ENCODE measurements at places on chromosomes 3 and 15. TPM values are rescaled to one million over a fixed set of nuclear protein-coding genes. Genes with fewer than 3 reads are reported as not detected.

DNA sequence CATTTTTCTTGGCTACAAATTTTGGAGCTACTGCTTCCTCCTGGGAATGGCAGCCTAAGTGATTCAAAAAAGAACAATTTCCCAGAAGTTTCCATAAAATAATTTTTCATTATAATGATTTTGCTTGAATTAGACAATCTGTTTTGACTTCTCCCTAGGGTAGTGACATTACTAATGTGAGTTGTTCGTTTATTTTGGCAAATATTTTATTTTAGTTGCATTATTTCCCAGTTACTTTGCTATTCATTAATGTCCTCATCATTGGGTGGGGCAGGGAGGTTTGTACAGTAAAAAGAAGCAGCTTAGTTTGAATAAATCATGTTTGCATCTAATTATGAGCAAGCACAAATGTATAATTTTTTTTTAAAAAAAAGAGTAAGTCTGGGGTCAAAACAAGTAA lies 686.6 kb downstream of the ROBO2 start:
- DNase-seq = no peak

SLC24A5 gene
- not detected for total RNA-seq

DNA sequence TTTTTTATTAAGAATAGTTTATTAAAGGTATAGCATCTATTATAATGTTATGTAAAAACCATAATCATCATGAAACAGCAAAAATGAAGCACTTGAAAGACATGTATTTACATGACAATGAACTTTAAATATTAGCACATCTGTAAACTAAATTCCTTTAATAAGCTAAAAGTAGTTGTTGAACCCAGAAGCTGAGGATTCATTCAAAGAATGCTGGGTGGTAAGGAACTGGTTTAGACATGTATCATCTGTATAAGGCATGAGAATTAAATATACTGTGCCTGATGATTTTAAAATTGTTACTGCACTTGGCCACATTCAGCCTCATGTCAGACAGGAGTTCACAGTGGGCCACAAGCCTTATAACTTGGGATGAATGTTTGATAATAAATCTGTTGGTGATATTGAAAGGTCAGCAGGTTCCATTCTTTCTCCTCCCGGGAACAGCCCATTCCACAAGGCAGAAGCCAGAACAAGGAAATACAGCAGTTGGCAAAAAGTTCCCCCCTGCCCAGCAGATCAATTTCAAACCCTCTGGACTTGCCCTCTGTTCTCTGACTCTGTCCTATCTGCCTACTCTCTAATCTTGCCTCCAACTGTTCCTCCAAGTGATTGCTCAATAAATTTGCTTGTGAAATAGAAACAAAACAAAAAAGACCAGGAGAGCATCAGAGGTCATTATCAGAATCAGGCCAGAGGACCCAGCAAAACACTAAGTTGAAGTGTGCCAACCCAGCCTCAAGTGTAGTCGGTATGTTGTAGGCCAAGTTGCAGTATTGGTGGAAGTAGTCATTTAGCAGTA lies 49.8 kb upstream of the TEX264 start:
- no peak for DNase-seq

CYP11A1 gene
- 1.3 TPM for total RNA-seq

DNA sequence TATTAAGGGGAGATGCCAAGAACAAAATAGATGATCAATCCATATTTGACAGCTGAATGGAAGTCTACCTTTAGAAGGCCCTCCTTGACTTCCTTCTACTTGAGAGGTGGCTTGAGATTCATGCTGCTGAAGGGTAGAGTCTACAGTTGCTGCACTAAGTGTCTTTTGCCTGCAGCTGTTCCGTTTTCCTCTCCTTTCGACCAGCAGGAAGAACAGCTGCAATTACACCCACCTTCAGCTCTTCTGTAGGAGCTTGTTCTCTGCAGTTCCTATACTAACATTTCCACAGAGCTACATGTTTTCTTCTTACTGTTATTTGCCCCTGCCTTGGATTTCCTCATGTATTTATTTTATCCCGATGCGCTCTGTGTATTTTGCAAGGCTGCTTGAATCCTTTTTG lies 79.1 kb downstream of the ARRDC4 start:
- DNase-seq = no peak

- DNase-seq = no peak
These were observed 437.8 kb downstream of the RBMS3 start for GRCh38 chr3:29718661-29719065.

GRCh38 chr3:119786409-119786808 lies 4.5 kb downstream of the NR1I2 start:
- no peak for DNase-seq

SLC28A2 gene
- not detected for total RNA-seq

C3orf20 gene
- not detected for total RNA-seq

DNA sequence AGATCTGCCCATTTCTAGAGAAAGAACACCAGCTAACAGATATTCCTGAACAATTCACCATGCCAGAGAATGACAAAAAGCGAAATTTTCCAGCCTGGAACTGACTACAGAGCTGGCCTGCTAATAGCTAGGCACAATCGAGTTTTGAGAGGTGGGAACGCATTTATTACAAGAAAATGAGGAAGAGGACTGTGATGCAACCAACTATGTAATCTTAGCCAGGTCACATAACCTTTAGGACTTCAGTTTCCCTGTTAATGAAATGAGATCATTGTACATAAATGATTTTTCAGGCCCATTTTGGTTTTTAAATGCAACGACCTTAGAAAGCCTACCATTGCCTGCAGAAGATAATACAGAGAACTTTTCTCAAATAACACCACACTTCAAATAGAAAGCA lies 72.1 kb upstream of the SETMAR start:
- no peak for DNase-seq

- no peak for DNase-seq
These were observed 81.9 kb downstream of the FMN1 start for GRCh38 chr15:33112541-33113105.

Data from SJSA1 (cell line).